Gastrocnemius medialis (tissue), 4 donors: ENCODE measurements at places on chromosomes 6 and 20.

DNA sequence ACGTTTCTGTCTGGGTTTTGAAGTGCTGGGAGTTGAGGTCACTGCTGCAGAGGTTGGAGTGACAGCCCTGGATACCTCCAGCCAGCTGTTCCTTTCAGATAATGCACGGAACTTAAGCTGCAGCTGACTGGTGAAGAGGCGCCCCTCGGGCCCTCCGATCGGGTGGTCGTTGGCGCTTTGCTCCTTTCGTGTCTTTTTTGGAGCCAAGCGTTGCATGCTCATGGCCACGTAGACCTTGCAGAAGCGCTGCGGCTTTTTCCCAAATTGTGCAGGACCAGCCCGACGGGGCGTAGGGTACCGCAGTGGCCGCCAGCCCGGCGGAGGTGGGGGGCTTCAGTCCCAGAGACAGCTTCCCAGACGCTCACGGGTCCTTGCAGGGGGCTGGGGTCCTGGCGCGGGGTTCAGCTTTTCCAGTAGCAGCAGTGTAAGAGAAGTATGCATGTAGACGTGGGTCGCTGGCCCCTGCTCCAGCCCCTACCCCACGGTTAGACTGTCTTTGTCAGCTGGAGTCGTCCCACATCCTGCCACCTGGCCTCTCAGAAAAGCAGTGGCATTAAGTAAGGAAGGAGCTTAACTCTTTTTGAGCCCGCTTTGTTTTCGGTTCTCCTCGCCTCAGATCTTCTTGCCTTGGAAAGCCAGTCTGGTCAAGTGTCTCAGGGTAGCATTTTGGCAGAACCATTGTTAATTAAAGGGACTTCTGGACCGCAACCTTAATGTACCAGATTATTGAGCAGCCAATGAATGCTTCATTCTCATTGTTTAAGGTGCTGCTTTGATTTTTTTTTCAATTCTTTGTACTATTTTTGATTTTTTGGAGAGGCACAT, 838 bp downstream of the TNFAIP3 start:
- no peak for DNase-seq

DNA sequence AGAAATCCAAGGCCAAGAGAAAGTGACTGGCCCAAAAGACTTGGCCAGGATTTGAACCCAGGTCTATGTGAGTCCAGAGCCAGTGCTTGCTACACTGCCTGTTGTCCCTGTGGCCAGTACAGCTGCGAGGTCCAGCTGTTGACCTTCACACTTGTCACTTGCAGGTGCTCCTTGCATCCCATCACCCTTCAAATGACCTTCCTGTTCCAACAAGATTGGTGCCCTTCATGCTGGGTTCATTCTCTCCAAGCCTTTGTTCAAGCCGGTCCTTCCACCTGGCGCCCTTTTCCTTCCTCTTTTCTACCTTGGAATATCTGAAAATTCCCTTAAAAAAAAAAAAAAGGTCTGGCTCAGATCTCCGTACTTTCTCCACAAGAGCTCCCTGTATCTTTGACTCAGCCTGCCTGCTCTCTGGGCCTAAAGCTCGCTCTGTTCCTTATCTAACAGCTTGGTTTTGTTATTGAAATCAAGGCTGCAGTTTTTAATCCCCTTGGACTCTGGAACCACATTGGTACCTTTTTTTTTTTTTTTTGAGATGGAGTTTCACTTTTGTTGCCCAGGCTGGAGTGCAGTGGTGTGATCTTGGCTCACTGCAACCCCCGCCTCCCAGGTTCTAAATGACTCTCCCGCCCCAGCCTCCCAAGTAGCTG, 22.2 kb upstream of the MRPS18A start:
- no peak for DNase-seq

GRCh38 chr6:130697995-130698535, 129.1 kb upstream of the SMLR1 start:
- no peak for DNase-seq

- DNase-seq: no peak
Observed at GRCh38 chr6:128526152-128526914, 5.9 kb upstream of the PTPRK start.

DNA sequence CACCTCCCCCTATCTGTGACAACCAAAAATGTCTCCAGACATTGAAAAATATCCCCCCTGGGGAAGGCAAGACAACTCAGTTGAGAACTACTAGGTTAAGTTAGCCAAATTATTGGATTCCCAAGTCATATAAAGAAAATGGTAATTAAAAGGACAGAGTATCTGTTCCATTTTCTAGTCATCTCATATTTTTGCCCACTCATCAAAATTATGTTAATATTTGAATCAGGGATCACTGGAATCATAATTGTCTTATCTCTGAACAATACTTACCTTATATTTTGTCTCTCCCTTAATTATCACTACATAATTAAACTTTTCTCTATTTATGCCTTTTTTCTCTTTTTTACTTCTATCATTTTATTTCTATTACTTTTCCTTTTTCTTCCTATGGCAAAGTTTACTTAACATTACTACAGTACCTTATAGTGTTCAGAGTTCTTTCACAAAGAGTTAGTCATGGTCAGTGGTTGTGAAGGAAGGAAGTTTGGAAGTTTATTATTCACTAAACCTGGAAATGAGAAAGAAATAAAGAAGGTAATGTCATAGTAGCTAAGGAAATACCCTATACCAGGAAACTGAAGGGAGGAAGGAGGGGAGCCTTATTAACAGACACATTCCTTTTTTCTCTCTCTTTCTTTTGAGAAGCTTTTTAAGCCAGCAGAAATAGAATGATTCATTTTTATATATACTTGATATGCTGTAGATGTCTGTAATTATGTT, 332.9 kb downstream of the COL12A1 start:
- DNase-seq: no peak

GRCh38 chr6:11163932-11164331, 52.4 kb upstream of the ERVFRD-1 start:
- DNase-seq: no peak

DNA sequence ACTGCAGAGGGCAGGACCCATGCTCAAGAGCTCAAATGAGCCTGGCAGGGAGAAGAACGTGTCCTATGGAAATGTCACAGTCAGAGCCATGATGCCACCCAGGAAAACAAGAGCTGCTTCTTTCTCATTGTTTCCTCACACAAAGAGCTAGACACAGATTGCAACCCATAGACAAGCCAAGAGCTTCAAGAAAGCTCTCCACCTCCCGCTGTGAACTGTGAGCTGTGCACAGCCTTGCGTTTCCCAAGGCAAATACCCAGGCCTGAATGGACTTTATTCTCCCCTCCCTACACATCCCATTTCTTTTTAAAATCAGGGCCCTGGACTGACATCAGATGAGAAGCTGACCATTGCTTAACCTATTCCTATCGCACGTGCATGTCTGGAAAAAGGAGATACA, 388.8 kb downstream of the RNGTT start:
- no peak for DNase-seq

DNA sequence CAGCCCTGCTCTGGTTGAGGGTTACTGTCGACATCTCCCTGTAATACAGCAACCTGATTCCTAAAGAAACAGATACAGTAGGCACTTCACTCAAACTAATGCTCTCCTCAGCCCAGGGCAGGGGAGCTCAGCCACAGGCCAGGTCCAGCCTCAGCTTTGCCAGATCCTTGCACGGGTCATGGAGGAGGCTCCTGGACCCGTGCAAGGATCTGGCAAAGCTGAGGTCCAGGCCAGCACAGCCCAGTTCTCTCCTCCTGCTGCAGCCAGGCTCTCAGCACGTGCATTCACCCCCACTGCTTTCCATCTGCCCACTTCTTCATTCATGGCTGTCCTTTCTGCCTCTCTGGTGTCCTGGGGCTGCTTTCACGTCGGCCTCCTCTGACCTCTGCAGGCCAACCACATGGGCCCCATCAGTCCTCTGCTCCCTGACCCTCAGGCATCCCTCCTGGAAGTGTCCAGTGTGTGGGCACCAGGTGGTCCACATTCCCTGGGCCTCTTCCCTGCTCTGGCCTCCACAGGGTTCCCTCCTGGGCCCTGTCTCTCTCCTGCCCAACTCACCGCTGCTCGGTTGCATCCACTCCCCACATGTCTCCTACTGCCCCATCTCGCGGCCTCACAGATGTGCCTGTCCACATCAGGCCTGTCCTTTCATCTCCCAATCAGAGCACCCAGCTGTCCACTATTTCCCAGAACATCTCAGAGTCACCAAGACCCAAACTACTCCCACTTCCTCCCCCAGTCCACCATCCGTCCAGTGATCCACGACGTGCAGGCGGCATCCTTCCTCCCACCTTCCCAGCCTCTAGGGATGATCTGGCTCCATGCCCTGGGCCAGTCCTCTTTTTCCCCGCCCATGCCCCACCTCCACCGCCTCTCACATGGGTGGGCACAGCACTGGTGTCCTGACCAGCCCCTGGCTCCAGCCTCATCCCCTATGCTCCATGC, 11.8 kb upstream of the CD93 start:
- DNase-seq: peak; percentile 10

DNA sequence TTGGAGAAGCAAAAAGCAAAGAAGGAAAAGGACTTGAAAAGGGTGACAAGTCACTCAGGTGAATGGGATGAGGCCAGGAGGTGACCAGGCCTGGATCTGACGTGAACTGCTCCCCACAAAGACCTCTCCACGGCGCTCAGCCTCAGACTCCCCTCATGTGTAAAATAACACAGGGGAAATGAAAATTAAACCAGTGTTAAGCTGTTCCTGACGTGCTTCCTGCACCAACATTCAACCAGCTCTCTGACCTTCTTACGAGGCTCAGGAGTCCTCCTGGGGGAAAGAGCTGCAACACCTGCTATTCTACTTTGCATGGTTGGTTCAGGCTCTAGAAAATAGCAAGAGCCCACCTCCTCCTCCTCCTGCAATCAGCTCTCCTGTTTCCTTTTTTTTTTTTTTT, 256.7 kb downstream of the ATXN1 start:
- DNase-seq: no peak

DNA sequence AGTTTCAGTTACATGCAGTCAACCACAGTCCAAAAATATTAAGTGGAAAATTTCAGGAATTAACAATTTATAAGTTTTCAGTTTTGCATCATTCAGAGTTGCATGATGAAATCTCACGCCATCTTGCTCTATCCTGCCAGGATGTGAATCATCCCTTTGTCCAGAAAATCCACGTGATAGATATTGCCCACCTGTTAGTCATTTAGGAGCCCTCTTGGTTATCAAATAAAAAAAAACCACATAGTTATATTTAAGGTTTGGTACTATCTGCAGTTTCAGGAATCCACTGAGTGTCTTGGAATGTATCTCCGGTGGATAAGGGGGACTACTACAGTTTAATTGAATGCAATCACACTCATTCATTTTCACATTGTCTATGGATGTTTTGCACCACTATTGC, 1249.0 kb upstream of the CITED2 start:
- DNase-seq: no peak

- DNase-seq: no peak
Observed at GRCh38 chr6:96002912-96003311, 12.9 kb upstream of the FUT9 start.

DNA sequence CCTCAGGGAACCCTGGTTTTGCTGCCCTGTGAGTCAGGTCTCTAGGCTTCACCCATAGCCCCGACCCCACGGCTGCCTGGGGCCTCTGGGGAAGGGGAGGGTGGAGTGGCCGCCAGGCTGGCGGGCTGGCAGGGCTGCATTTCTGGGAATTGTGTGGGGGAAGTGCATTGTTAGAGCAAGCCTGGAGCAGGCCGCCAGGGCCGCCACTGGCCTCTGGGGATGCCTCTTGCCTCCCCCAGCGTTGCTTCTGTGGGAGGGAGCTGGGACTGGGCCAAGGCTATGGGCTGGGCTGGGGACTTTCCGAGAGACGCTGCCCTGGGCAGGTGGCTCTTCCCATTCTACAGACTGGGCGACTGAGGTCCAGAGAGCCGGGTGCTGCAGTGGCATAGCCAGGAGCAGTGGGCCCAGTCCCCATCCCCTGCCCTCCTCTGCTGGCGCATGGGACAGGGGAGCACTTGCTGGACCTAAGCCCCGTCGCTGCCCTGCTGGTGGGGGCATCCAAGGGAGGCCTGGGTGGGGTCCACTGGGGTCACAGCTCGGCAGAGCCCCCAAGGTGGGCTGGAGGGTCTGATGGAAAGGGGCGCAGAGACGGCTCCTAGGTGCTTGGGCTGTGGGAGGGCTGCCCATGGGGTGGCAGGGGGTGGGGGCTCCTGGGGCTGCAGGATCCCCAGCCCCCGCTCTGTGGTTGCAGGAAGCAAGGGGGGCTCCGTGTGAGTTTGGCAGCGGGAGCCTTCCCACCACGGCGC, 6.6 kb upstream of the SOX18 start:
- DNase-seq: no peak

- no peak for DNase-seq
Observed at GRCh38 chr6:112522587-112522986, 175.5 kb downstream of the RFPL4B start.

GRCh38 chr20:4246428-4246827, 231.1 kb upstream of the RNF24 start:
- DNase-seq: no peak

DNA sequence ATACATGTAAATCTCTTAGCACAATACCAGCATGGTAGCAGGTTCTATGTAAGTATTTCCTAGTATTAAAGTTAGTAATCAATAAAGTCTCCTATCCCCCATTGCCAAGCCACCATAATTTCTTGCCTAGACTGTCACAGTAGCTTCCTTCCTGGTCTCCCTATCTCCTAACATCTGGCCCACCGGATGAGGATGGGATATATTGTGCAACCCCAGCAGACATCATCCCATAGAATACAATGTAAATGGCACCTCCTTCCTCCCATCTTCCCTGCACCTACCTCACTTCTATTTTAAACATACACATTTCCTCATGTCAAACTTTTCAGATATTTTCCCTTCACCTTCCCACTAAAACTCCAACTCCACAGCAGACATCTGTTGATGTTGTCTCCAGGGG, 3.5 kb upstream of the BTN3A1 start:
- no peak for DNase-seq

- DNase-seq: no peak
Observed at GRCh38 chr20:8216375-8217200, 84.5 kb downstream of the PLCB1 start.

- DNase-seq: no peak
Observed at GRCh38 chr6:111952821-111953540, 79.7 kb upstream of the FYN start.
